ENCODE measurements at places on chromosomes 16 and 17. TPM values are rescaled to one million over a fixed set of nuclear protein-coding genes. Genes with fewer than 3 reads are reported as not detected.

Gene ADCY9
- 22.3 TPM for total RNA-seq

DNA sequence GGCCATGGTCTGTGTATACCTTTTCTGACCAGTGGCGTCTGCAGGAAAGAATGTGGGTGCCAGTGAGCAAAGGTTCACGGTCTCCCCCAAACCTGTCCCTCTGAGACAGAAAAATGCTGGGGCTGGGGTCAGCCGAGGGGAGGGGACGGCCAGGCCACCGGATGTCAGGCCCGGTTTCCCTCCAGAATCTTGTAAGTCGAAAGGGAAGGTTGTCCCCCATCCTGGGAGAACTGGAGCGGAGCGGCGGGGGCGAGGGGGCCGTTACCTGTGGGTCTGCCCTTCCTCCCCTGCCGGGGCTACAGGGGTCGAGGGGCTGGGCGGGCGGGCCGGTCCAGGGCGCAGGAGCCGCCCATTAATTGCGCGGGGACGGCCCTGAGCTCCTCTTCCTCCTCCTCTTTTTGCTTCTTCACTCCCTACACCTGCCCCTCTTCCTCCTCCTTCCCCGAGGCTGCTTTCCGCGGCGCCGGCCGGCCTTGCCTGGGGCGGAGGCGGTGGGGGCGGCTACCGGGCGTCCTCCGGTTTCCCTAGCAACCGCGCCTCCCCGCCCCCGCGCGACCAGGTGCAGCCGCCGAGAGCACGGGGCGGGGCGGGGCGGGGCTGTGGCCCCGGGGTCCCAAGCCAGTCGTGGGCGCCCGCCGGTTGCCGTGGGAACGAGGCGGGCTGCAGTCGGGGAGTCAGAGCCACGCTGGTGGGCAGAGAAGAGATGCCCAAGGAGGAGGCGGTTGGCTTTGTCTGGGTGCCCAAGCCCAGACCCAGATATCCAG, at the start of gene MARCHF10:
TSS of gene MARCHF10 (minus strand) at position 503 of the 764 bp plus-strand sequence. CDS start 6,579 bp downstream, outside the sequence.
- no peak for DNase-seq
- H3K27ac ChIP-seq, result no peak within 1 kb of the TSS
- H3K27me3 ChIP-seq, result no peaks in the 10 kb centered on the region
- no peak within 1 kb of the TSS for H3K4me3 ChIP-seq
- no peaks in the 10 kb centered on the region for H3K36me3 ChIP-seq
- peaks cover 9% of the 10 kb centered on the region for H3K4me1 ChIP-seq

- H3K27me3 ChIP-seq, result no peaks in the 10 kb centered on the region
- peaks cover 1% of the 10 kb centered on the region for H3K36me3 ChIP-seq
- no peak overlapping the region for H3K4me3 ChIP-seq
- no peak overlapping the region for H3K27ac ChIP-seq
Measured at GRCh38 chr17:51029142-51029541, 91.5 kb downstream of the SPAG9 start.

Gene TBC1D3E
- not detected for total RNA-seq

DNA sequence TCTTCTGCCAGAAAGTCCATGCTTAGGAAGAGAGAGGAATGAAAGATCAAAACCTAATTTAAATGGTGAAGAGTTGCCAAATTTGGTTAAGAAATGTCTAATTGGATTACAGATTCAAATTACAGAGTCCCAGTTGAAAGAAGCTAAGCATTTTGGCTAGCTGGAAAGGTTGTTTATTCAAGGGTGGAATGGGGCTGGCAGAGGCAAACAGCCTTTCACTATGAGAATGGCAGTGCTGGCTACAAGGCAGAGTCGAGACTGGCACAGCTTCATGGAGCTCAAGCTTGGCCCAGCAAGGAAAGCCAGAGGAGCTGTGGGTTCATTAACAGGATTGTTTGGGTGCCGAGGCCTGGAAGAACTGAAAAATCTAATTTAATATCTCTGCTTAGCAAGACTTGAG, 13.6 kb downstream of the MAP3K3 start:
- H3K27me3 ChIP-seq, result no peaks in the 10 kb centered on the region
- no peak for DNase-seq
- H3K4me3 ChIP-seq, result no peak overlapping the region
- H3K27ac ChIP-seq, result no peak overlapping the region
- peaks cover 17% of the 10 kb centered on the region for H3K36me3 ChIP-seq

- H3K36me3 ChIP-seq, result no peaks in the 10 kb centered on the region
- H3K4me1 ChIP-seq, result no peaks in the 10 kb centered on the region
- no peaks in the 10 kb centered on the region for H3K27me3 ChIP-seq
Measured at GRCh38 chr17:72184805-72185204, 64.0 kb downstream of the SOX9 start.

Gene KRTAP4-1
- total RNA-seq, result not detected

DNA sequence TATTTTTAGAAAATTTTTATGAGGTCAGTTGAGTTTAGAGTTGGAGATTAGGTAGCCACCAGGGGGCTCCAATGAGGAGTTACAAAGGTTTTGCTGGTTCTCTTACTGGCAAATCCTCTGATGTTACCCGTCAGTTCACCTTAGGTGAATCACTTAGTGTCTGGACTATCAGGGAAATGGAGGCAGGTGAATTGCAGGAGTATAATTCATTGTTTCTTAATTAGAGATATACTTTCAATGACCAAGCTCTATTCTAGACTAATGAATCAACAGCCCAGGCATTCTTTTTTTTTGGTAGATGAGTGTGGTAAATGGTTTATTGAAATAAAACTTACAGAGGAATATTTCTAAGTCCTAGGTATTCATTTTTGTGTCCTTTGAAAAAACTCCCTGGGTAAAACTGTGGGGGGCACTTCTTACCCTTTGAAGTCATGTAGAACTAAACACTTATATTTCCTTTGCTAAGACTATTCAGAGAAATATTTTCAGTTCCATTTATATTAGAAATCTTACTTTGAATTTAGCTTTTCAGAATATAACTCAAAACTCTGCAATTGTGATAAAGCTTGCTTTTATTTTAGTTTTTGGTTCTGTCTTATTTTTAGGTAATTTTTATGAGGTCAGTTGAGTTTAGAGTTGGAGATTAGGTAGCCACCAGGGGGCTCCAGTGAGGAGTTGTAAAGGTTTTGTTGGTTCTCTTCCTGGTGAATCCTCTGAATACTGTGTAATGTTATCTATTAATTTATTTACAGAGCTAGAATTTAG, 17.7 kb downstream of the PSMD11 start:
- peaks cover 41% of the 10 kb centered on the region for H3K36me3 ChIP-seq
- H3K4me1 ChIP-seq, result no peaks in the 10 kb centered on the region
- no peak overlapping the region for H3K27ac ChIP-seq
- DNase-seq, result peak; percentile 45
- no peaks in the 10 kb centered on the region for H3K27me3 ChIP-seq
- H3K4me3 ChIP-seq, result no peak overlapping the region
